Skin of body (tissue), 3 donors: ENCODE measurements at places on chromosomes 12 and 14.

DNA sequence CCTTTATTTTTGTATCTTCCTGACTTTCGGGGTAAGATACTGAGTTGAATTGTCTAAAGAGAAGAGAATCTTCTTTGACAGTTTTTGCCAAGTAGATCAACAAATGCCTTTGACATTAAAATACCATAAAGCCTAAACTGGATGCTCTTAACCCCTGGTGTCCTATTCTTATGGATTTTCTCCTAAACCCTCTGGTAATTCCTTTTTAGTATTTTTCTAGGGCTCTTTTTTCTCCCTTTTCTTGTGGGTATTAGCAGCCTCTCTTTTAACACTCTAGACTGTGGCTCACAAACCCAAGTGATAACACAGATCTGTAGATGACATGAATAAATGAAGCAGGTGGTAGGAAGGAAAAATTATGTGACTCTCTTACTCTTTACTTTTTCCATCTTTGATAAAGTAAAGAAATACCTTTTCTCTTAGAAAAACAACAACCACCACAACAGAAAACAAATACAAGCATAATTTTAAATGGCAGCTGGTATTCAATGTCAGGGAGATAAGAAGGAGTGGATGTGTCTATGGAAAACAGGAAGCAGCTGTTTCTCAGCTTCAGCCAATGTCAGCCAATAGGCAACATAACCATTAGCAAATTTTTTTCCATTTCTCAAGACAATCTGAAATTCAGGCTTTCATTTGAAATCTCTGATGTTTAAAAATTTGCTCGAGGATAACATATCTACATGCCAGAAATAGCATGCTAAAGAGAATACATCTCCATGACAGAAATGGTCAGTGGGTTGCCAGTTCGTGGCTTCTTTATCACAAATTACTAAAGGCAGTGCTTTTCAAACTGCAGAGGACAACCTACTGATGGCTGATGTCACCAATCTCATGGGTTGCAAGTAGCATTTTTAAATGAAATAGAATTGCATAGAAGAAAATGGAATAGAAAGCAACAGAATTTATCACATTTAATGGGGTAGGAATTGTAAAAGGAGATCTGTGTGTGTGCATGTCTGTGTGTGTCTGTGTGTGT lies 123.1 kb upstream of the KRR1 start:
- no peak for DNase-seq

DNA sequence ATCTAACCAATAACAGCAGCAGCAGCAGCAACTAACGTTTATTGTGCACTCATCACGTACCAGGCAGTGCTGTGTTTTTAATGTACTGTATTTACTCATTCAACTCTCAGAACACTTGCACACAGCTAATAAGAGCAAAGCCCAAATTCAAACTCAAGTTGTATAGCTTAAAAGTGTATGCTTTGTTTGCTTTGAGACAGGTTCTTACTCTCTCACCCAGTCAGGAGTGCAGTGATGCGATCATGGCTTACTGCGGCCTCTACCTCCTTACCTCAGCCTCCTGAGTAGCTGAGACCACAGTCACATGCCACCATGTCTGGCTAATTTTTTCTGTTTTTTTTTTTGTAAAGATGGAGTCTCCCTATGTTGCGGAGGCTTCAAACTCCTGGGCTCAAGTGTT lies 105.4 kb downstream of the PAPLN start:
- DNase-seq = no peak

DNA sequence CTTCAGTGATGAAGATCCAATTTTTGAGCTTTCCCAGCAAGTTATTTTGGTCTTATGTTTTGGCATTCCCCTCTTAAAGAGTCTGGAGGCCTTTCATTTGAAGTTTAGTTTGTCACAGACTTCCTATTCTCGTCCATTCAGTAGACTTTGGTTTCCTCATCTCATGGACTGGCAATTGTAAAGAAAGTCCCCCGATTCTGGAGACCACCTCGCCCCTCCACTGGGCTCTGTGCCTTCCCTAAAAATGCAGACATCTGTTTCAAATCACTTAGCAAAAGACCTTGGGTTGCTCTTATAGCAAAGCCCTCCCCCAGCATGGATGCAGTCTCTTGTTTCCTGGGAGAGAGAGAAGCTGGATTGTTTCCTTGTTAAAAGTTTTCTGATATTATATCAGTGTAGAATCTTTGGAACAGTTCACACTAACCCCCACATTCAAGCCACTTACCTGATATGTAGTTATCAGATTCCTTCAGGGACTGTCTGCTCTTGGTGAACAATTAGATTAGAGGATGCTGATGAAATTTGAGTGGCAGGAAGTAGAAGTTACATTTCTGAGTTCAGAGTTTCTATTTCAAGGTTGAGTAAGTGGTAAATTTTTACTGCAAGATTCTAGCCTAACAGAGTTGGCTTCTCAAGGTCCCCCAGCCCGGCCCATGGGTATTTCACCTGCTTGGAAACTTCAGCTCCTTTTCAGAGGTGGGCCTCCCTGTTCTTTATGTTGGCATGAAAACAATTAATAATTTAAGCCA lies 56.3 kb downstream of the PLXNC1 start:
- no peak for DNase-seq

GRCh38 chr12:92457458-92458180 lies 245.2 kb upstream of the PLEKHG7 start:
- DNase-seq = no peak

GRCh38 chr12:65648461-65648860 lies 175.8 kb upstream of the HMGA2 start:
- DNase-seq = no peak

DNA sequence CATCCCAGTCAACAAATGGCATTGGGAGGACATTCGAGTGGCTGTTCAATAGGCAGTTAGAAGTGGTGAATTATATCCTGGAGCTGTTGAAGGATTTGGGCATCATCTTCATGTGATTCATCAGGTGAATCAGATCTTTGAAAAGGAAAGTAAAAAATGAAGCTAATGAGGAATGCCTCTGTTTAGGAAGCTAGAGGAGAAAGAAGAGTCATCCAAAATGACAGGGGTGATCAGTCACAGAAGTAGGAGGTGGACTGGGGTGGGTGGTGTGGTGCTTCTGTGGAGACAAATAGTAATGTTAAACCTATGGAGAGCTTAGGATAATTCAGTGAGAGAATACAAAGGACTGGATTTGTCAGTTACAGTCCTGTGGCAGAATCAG lies 32.7 kb downstream of the DIP2B start:
- DNase-seq = no peak

DNA sequence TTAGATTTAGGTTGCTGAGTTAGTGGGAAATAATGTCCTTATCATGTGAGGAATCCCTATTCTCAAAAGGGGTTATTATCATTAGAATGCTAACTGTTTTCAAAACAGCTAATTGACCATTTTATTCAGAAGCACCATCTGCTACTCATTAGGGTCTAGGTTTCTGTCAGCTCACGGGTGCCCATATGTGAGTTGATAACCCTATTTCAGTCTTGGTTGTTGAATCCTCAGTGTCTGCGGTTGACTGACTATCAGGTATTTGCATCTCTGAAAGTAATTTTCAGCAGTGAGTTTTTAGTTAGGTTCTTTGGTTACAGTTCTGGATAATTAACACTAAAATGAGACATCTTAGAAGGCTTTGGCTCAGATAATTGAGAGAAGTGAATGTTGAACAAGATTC lies 1404.0 kb downstream of the AACS start:
- no peak for DNase-seq

DNA sequence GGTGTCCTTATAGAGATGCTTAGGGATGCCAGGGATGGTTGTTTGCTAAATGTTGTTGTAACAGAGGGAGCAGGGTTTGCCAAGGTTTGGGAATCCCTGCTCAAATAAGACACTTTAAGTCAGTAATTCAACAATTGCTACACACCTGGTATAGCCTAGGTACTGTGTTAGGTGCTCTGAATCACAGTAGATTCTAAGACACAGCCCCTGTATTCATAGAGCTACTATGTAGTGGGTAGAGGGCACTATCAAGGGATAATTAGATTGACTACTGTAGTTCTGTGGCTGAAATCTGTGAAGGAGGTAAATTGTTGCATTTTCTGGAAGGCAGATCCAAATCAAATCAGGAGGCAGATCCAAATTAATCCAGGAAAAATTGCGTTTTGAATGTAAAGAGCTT lies 149.2 kb downstream of the C12orf75 start:
- no peak for DNase-seq

DNA sequence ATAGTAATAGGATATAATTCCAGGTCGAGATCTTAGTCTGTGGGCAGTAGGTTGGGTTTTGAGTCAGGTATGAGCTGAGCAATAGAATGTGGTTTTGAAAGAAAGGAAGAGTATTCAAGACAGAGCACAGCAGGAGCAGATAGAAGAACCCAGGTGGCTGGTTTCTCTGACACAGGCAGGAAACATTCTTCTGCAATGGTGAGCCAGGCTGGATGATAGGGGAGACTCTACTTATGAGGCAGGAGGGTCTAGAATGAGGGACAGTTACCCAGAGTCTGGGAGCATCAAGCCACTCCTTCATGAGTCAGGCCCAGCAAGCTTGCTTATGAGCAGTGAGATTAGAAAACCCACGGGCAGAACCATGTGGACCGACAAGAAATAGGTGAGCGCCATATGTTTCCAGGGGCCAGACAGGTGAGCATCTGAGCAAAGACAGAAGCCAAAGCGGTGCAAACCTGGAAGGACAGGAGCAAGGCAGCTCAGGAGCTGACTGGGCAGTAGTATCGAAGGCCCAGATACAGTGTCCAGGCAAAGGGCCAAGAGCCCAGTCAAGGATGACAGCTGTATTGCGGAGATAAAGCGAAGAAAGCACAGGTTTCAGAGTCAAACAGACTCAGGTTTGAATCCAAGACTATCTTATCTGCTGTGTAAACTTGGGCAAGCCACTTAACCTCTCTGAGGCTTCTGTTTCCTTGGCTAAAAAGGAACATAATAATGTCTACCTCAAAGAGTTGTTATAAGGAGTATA lies 22.5 kb upstream of the PCNX1 start:
- no peak for DNase-seq

DNA sequence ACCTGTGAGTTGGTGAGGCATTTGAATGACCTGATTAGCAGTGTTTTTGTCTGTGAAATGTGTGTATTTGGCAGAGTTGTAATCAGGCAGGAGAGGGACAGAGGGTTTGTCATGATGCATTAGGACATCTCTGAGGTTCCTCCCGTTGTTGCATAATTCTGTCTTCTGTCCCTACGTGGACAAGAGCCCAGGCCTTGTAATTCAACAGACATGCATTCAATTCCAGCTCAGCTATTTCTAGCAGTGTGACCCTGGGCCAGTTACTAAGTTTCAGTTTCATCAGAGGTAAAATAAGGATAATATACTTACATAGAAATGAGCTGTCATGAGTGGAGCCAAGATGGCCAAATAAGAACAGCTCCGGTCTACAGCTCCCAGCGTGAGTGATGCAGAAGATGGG lies 208.6 kb downstream of the SLC38A4 start:
- DNase-seq = no peak

DNA sequence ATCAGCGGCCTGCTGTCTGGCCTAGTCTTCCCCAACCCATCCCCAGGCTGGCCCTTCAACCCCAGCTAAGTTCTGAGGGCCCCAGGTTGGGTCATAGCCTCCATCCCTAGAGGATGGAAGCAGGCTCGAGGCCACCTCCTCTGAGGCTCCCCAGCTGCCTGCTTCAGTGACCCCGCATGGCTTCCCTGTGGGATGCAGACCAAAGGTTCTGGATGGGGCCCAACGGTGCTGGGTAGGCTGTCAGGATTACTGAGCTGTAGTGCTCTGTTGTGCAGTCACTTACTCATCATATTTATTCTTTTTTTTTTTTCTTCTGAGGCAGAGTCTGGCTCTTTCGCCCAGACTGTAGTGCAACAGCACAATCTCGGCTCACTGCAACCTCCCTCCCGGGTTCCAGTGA lies 92.0 kb downstream of the IRF2BPL start:
- no peak for DNase-seq

GRCh38 chr14:104520620-104521410 lies 58.7 kb upstream of the C14orf180 start:
- DNase-seq = no peak

- no peak for DNase-seq
Measured at GRCh38 chr14:106302661-106303060, 776.3 kb downstream of the TMEM121 start.

DNA sequence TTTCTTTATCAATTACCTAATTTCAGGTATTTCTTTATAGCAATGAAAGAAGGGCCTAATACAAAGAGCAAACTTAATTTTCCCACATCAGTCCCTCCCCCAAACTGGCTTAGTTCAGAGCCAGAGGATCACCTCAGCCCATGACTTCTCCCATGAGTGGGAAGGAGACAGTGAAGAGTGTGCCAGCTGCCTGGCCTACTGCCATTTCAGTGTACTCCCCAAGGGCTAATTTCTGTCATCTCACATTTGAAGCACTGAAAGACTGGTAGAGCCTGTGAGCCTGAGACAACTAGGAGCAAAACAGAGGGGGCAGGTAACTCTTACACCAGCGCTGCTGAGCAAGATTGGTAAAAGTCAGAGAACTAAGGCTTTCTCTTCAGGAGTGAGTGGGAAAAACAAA lies 29.1 kb upstream of the ADAM20 start:
- DNase-seq = no peak

DNA sequence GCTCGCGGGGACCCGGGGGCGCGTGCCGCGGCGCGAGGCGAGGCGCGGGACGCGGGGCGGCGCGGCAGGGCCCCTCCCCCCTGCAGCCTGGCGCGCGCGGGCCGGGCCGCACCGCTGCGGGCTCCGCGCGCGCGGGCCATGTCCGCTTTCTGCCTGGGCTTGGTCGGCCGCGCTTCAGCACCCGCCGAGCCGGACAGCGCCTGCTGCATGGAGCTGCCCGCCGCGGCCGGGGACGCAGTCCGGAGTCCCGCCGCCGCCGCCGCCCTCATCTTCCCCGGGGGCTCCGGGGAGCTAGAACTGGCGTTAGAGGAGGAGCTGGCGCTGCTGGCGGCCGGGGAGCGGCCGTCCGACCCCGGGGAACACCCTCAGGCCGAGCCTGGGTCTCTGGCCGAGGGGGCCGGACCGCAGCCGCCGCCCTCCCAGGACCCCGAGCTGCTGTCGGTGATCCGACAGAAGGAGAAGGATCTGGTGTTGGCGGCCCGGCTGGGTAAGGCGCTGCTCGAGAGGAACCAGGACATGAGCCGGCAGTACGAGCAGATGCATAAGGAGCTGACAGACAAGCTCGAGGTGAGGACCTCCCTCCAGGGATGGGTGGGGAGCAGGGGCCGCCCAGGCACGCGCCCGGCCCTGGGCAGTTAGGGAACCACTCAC lies 820 bp downstream of the BICDL1 start:
- peak; percentile 11 for DNase-seq

DNA sequence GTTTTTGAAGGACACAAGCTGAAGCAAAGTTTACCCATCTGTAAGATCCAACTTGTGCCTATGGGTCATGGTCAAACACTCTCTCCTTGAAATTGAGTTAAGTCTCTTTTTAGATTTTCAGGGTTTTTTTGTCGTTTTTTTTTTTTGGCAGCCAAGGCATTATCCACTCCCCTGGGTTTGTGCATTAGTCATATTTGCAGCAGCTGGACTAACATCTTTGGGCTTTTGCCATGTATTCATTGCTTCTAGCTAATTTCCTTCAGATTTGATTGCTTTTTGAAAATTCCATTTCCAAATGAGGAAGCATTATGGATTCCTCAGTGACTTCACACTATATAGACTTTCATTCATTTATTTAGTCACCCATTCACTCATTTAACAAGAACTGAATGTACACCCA lies 80.3 kb upstream of the SRRM4 start:
- no peak for DNase-seq

GRCh38 chr14:99749763-99750715 lies 43.2 kb upstream of the EML1 start:
- DNase-seq = no peak
